Smooth muscle cell of the umbilical artery (primary cell): ENCODE measurements at places on chromosomes 4 and X. TPM values are rescaled to one million over a fixed set of nuclear protein-coding genes. Genes with fewer than 3 reads are reported as not detected.

KCTD8 gene
- total RNA-seq = not detected in 2 replicates

CLDN34 gene
- total RNA-seq = not detected in 2 replicates

IL2 gene
- not detected in 2 replicates for total RNA-seq

ASB5 gene
- total RNA-seq = not detected in 2 replicates

NPY1R gene
- total RNA-seq = under 0.01 TPM in 1 of 2 replicates, not detected in the other

PCDH10 gene
- 73.0 and 99.5 TPM in 2 replicates for total RNA-seq

FSTL5 gene
- 0.05 and 0.30 TPM in 2 replicates for total RNA-seq

F8A3 gene
- total RNA-seq = 0.78 and 2.1 TPM in 2 replicates

TEC gene
- total RNA-seq = under 0.01 and 0.78 TPM in 2 replicates

EDA gene
- under 0.01 and 0.23 TPM in 2 replicates for total RNA-seq

DCAF8L2 gene
- not detected in 2 replicates for total RNA-seq

VSIG1 gene
- under 0.01 and 0.14 TPM in 2 replicates for total RNA-seq

PDK3 gene
- total RNA-seq = 12.8 and 15.3 TPM in 2 replicates

AKAP17A gene
- total RNA-seq = 27.3 and 39.9 TPM in 2 replicates

JCHAIN gene
- 1.2 TPM in 1 of 2 replicates, not detected in the other for total RNA-seq

ANXA10 gene
- 16.5 and 20.5 TPM in 2 replicates for total RNA-seq

TLR1 gene
- 0.59 and 0.60 TPM in 2 replicates for total RNA-seq

POU4F2 gene
- total RNA-seq = not detected in 2 replicates
